Activated CD4-positive, alpha-beta T cell treated with anti-CD3 and anti-CD28 coated beads, Interleukin-10, Interleukin-2, amounts not matched to agents 100 ng/mL and 50 ng/mL, durations not matched to agents 16 hours and 8 hours (primary cell): ENCODE measurements at places on chromosomes 7 and 10.

- peak; percentile 39 for DNase-seq
Observed at GRCh38 chr10:43225787-43226153, 41.1 kb downstream of the RASGEF1A start.

DNA sequence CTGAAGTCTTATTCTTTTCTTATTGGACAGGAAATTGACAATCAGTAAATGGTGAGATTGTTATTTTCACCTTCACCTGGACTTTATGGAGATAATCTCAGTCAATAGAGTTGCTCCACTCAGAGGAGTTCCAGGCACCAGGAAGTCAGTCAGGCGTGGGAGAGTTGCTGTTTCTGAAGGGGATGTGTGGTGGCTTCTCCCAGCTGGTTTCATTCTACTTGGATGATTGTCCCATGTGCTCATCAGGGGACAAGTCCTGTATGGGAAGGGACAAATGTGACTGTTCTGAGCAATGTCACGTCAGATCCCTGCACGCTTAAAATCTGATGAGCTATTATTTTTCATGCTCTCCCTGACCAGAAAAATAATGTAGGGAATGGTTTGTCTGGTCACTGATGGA is 222.5 kb upstream of the PITRM1 start:
- DNase-seq: no peak

- DNase-seq: no peak
Observed at GRCh38 chr10:30967650-30968410, 63.8 kb downstream of the ZNF438 start.

DNA sequence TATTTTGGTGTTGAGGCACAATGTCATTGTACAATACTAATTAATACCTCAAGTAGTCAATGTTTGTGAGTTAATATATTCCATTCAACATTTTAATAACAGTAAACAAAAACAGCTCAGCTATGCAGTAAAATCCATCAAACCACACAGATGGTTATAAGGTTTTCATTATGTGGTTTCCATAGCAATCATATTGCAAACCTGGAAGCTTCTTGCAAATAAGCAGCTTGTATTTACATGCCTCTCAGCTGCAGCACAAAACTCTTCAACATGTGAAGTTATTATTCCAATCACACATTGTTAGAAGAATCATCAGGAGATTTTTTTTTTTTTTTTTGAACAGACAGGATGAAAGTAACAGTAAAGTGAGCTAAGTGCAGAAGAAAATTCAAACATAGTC is 170.2 kb downstream of the SKAP2 start:
- no peak for DNase-seq

- DNase-seq: peak; percentile 39
Observed at GRCh38 chr7:142717453-142717852, 31.8 kb upstream of the PRSS1 start.

DNA sequence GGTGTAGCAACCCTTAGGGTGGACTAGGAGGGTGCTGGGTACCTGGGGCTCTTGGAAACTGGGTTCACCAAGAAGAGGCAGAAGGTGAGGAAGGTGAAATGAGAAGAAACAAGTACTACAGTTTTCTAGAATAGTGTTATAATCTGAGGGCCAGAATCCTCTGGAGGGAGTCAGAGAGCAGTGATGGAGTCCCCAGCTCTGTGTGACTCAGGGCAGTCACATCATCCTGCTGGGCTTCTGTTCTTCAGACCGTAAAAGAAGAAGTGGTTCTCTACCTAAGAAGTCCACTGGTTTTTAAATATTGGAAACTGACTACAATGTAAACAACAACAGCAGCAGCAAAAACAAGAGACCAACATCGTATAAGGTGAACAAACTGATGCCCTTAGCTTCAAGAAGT is 197.3 kb downstream of the PRPF18 start:
- DNase-seq: peak; percentile 28

DNA sequence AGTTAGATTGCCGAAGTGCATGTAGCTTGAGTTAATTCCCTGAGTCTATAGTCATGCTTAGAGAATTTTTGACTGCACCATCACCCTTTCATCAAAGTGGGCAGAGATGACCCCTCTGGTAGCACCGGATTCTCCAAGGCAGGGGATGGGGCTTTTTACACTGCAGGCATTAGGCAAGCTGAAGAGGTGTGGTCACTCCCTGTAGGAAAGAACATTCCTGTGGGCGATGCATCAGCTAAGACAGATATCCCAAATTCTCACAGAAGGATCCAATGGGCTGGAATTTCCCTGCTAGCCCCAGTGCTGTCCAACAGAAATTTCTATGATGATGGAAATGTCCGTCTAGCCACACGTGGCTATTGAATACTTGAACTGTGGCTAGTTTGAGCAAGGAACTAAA is 118.2 kb downstream of the ADAM12 start:
- no peak for DNase-seq

GRCh38 chr7:155002411-155003091 is 373 bp downstream of the PAXIP1 start:
- no peak for DNase-seq

DNA sequence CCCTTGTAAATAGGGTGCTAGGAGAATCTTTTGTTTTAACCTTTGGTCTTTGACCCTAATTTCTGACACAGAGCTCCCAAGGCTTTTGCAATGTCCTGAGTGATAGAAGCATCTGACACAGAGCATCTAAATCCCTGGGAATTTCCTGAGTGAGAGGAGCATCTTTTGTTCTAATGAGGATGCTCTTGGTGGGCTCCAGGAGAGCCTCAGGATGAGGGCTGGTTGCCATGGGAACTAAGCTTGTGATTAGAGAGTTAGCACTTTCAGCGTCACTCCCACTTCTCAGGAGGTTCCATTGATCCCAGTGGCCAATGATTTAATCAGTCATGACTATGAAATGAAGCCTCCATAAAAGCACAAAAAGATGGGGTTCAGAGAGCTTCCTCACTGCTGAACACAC is 264.8 kb downstream of the KIF20B start:
- no peak for DNase-seq

GRCh38 chr10:124625831-124626238 is 118.3 kb downstream of the FAM53B start:
- no peak for DNase-seq

GRCh38 chr7:30465046-30465810 is 13.4 kb downstream of the NOD1 start:
- no peak for DNase-seq

GRCh38 chr10:93873420-93874115 is 20.2 kb upstream of the SLC35G1 start:
- no peak for DNase-seq

- no peak for DNase-seq
Observed at GRCh38 chr7:91800389-91800788, 80.1 kb downstream of the MTERF1 start.

DNA sequence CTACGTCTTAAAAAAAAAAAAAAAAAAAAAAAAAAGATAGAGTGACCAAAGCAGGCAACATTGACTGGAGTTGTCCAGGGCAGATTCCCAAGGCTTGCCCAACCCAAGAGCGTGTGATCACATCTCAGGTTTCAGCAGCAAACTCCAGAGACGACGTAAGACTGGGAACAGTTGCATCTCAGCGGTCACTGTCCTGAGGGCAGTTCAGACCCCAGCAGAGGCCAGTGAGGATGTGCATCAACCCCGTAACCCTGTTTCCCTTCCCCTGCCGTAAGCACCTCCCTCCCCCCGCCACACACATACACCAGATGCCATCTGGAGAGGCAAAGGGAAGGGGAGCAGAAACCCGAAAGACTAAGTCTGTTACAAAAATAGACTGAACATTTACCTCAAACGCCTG is 19.3 kb upstream of the TOMM7 start:
- no peak for DNase-seq

- no peak for DNase-seq
Observed at GRCh38 chr10:71434760-71435394, 38.2 kb downstream of the CDH23 start.

- DNase-seq: no peak
Observed at GRCh38 chr10:44426247-44427034, 41.5 kb upstream of the CXCL12 start.

DNA sequence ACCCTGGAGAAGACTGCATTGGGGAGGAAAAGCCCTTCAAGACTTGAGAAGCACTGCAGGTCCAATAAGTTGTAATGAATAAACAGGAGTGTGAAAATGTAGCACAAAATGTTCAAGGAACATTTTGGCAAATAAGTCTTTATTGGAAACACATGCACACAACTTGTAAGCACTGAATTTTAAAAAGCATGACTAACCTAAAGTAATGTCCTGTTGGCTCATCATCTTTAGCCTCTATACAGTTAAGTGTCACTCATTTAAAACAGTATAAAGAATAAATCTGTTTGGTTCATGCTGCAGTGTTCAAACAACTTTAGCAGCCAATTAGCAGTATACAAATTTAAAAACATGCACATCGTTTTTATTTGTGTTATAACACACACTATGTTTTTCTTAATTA is 108.6 kb downstream of the CDK6 start:
- no peak for DNase-seq

DNA sequence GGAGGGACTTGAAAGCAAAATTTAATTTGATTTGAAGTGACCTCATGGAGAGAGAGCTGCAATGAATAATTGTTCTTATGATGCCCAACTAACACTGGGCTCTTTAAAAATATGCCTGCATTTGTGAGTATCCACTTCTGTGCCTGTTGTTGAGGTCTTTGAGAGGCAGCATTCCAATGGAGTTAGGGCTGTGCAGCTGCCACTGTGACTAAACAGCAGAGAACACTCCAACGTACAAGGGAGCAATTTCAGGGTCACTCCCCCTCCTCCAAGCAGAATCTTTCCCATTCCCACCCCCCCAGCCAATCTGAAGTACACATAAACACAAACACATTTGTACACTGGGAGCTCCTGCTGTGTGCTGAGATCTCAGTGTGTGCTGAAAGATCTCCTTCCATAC is 28.0 kb upstream of the GSAP start:
- no peak for DNase-seq

DNA sequence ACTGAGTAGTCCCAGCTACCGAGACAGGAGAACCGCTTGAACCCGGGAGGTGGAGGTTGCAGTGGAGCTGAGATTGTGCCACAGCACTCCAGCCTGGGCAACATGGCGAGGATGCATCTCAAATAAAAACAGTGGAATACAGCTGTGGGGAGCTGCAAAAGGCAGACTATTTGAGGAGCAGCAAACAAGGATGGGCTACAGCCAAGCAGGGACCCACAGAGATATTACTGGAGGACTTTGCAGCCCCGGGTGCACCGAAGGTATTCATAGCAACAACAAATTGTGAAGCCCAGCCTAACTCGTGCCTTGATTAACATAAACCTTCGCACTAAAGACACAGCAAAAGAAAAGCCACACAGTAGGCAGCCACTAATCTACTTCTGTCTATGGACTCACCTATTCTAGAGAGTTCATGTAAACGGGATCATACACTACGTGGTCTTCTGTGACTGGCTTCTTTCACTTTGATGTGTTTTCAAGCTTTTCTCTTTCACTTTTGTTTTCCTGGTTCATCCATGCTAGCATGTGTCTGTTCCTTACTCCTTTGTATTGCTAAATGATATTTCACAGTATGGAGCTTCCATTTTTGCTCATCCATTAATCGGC is 34.0 kb downstream of the PODXL start:
- peak; percentile 47 for DNase-seq
